ENCODE measurements at places on chromosomes 4 and X. TPM values are rescaled to one million over a fixed set of nuclear protein-coding genes. Genes with fewer than 3 reads are reported as not detected.

PASD1 gene
- not detected for total RNA-seq

USP26 gene
- not detected for total RNA-seq

CSN1S1 gene
- not detected for total RNA-seq

RHOXF2 gene
- total RNA-seq, result not detected

GAGE12J gene
- not detected for total RNA-seq

FAT4 gene
- 95.3 TPM for total RNA-seq

CFI gene
- total RNA-seq, result 3.1 TPM

ALAS2 gene
- total RNA-seq, result 32.0 TPM

AFP gene
- 0.62 TPM for total RNA-seq

HMX1 gene
- 0.16 TPM for total RNA-seq
